ENCODE measurements at places on chromosomes 3 and 15.

- DNase-seq = peak; percentile 30
Observed at GRCh38 chr15:75639191-75639708, 774 bp downstream of the IMP3 start.

DNA sequence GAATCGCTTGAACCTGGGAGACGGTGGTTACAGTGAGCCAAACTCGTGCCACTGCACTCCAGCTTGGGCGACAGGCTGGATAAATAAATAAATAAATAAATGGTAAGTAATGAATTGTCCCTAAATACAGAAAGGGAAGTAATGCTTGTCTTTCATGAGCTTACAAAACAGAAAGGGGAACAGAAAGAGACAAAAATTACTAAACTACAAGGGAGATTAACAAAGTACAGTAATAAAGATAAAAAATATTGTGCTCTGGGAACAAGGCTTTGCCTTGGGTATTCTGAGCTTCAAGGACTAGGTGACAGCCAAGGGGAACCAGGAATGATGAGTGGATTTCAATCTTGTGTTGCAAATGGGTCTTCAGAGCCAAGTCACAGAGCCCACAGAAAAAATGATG lies 9.2 kb upstream of the HLTF start:
- no peak for DNase-seq

DNA sequence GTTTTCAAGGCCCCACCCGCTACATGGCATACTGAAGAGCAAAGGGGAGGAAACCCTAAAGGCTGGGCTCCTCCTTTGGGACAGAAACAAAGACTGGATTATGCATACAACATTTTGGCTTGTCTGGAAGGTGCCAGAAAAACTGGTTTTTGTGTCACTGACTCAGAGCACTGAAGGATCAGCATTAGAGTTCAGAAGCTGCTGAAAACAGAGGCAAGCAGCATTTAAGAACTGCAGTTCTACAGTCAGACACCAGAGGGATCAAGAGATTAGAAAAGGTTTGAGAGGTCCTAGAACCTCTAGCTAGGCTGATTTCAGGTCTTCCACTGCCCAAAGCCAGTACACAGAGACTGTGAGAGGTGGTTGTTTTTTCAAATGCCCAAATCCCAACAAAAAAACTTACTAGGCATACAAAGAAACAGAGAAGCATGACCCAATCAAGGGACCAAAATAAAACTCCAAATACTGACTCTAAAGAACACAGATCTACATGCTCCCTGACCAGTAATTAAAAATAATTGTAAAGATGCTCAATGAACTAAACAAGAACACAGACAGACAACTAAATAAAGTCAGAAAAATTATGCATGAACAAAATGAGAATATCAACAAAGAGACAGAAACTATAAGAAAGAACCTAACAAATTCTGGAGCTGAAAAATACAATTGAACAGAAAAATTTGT lies 91.2 kb downstream of the SENP2 start:
- DNase-seq = peak; percentile 72

- DNase-seq = no peak
Observed at GRCh38 chr3:190127195-190127594, 6.5 kb upstream of the P3H2 start.

DNA sequence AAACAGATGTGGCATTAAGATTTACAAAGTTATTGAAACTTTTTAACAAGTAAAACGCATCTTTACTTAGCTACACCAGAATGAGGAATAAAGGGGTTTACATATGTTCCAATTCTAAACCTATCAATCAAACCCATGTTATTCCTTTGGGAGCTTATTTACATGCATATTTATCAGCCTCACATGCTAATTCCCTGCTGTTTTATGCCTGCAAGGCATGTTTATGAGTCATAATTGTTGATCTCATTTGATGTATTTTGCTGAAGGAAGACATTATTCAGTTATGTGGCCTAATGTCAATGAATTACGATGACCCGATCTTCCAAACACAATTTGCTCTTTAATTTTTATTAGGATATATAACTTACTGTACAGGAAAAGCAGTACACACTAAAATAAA lies 272.9 kb downstream of the TBC1D5 start:
- no peak for DNase-seq

- DNase-seq = peak; percentile 65
Observed at GRCh38 chr3:59575113-59576001, 525.5 kb upstream of the CFAP20DC start.

DNA sequence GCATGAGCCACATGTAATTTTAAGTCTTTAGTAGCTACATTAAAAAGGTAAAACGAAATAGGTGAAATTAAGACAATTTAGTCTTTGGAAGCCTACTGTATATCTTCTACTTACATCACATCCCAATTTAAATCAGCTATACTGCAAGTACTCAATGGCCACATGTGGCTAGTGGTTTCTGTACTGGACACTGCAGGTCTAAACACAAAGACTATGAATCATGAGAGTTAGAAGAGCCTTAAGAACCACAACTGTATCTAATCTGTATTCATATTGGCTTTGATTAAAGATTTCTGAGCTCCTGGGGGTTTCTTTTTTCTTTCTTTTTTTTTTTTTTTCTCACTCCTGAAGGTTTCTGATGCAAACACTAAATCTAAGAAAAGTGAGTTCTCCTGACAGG lies 2.3 kb upstream of the EIF1B start:
- no peak for DNase-seq

DNA sequence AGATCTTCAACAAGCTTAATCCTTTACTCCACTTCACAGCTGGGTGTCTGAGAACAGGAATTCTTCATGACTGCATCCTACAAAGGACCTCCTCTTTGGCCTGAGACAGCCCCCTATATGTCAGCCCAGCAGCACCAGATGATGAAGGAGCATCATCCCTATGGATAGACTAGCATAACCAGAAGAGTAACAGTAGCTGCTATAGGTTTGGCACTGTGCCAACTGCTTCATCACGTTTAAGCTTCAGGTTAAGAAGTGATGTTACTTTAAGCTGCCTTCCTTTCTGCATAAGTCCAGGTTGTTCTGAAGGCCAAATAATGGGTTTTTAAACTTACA lies 50.6 kb downstream of the CMSS1 start:
- DNase-seq = peak; percentile 48

GRCh38 chr15:92805080-92805690 lies 94.9 kb upstream of the CHD2 start:
- no peak for DNase-seq

DNA sequence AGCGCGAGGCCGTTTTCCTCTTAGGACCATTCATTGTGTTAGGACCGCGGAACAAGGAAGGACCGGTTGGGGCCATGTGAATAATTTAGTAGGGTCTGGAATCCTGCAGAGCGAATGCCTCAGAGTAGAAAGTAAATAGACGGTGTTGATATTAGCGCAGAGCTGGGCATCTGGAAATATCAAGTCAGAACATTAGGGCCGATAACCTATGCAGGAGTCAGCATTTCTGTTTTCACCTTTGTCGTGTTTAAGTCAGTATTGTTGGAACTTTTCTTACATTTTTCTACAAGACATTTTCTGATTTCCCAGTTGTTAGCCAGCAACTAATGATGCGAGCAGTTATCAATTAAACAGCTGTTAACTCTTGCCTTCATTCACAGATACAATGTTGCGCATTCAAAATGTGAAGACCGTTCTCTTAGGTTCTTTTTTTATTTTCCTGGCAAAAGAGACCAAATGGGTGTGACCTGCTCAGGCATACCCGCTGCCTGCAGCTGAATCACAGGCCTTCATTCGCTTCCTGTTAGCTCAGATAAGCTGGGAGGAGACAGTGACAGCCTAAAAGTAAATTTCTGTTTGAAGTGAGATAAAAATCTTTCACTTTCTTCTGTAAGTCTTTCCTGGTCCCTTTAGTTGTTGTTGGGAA lies 966 bp upstream of the PKM start:
- DNase-seq = peak; percentile 45

DNA sequence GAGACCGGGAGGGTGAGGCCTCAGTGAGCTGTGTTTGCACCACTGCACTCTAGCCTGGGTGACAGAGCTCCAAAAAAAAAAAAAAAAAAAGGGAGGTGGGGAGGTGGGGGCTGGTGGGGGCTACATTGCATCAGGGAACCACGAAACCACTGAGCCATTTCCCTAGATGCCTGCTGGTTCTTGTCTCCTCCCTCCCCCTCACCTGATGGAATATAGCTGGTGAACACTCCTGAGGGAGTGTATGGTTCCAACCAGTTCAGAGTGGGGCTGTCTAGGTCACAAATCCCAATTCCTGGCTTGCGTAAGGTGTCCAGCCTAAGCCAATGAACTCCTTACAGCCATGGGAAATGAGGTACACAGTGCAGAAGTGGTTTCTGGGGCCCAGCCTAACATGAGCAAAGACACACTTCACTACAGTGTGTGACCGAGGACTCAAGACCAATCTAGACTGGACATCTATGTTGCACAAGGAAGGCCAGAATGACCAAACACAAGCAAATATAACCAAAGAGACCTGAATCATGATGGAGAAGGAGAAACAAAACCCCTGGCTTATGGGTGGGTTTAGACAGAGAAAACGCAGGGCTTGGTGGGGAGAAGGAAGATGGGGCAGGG lies 39.1 kb upstream of the OSBPL11 start:
- no peak for DNase-seq

DNA sequence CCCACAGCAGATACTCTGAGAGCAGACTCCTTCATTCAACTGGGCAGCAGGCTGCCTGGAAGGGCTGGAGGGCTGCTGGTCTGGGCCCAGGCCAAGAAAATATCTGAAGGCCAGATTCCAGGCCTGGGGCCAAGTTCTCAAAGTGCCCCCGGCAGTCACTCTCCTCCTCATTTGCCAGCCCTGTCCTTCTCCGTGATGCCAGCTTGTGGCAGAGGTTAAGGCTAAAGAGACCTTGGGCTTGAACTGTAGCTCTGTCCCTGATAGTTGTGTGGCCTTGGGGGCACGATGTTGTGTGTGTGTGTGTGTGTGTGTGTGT lies 39.0 kb downstream of the FAM3D start:
- DNase-seq = peak; percentile 52

- no peak for DNase-seq
Observed at GRCh38 chr3:119207512-119207875, 33.2 kb downstream of the B4GALT4 start.

GRCh38 chr3:142596726-142597088 lies 514 bp downstream of the PLS1 start:
- DNase-seq = no peak

DNA sequence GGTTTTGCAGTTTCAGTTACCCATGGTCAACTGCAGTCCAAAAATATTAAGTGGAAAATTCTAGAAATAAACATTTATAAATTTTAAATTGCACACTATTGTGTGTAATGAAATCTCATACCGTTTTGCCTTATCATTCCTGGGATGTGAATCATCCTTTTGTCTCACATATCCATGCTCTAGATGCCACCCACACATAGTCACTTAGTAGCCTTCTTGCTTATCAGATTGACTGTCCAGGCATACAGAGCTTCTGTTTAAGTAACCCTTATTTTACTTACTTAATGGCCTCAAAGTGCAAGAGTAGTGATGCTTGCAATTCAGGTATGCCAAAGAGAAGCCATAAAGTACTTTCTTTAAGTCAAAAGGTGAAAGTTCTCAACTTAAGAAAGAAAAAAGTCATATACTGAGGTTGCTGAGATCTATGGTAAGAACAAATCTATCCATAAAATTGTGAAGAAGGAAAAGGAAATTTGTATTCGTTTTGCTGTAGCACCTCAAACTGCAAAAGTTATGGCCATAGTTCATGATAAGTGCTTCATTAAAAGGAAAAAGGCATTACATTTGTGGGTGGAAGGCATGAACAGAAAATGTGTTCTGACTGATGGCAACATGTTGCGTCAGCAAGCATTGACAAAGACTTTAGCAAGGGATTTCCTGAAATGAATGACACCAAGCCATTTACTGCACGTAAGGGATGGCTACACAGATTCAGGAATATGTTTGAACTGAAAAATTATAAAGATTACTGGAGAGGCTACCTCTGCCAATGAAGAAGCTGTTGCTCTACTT lies 43.8 kb downstream of the SPATA16 start:
- DNase-seq = no peak

DNA sequence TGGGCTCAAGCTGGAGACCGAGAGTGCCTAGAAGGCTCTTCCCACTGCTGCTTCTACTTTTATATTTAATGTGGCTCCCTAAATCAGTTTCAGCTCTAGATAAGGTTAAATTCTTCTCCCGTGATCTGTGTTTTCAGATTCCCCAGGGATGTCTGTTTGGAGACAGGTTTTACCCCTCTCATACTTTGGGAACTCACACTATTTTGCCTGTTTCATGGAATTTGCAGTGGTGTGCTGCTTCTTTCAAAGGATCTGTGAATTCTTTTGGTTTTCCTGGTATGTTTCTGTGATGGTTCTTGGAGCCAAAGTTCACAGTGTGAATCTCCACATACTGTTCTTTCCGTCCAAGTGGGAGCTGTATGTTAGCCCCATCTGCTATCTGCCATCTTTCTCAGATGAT lies 238.3 kb upstream of the SLITRK3 start:
- no peak for DNase-seq

DNA sequence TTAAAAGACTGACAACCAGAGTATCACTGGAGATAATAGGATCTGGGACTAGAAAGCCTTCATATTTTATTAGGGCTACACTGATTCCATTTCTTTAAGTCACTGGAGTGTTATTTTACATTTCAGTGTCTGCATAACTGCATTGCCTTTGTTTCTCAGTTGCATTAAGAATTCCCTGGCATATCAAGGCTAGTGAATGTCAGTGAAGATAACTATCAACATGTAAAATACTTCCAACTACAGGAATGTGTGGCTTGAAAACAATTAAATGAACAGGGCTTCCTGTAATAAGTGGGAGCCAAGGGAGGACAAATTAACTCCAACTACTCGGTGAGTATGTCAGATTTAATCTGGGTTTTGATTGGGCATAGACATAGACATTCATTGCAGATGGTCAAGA lies 628.5 kb downstream of the ROBO2 start:
- no peak for DNase-seq

- DNase-seq = no peak
Observed at GRCh38 chr3:48930590-48930989, 11.9 kb downstream of the ARIH2 start.

DNA sequence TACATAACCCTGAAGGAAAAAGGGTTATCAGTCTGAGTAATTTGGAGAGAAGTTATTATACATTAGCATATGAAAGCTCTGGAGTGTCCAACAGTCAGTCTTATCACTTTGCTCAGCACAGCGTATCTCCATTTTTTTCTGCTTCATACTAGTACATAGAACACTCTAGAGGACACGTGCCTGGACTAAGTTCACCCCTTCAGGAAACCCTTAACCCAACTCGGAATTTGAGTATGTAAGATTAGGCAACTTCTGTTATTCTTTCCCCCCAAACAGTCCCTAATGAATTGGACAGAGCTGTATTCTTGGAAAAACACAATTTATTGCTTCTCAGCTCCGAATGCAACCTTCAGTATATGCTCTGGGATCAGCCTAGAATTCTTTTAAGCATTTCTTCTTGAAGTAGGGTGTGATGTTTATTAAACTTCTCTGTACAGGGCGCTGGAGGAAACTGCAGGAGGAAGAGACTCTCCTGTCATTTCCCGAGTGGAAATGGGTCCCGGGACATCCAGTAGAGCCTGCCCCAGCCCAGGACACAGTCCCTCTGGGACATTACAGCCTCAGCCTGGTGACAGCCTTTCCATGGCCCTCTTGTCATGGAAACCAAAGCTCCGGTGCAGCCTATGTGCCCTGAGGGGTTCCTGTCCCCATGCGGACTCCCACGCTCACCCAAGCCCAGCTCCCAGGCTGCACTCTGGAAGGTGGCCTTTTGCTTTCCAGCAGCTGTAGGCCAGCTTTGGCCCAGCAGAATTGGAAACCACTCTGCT lies 37.3 kb upstream of the CMTM8 start:
- peak; percentile 51 for DNase-seq

GRCh38 chr15:92880796-92881195 lies 19.3 kb upstream of the CHD2 start:
- DNase-seq = no peak
